EH (cell line): ENCODE measurements at places on chromosomes 1 and 21.

GRCh38 chr1:235326719-235327558, 1.0 kb downstream of the ARID4B start:
- DNase-seq, result peak; percentile 52

- DNase-seq, result no peak
Observed at GRCh38 chr1:75292013-75292412, 157.8 kb downstream of the LHX8 start.

GRCh38 chr1:87004857-87005256, 90.4 kb downstream of the HS2ST1 start:
- DNase-seq, result no peak

GRCh38 chr1:205301842-205302588, 19.5 kb downstream of the NUAK2 start:
- DNase-seq, result peak; percentile 75

DNA sequence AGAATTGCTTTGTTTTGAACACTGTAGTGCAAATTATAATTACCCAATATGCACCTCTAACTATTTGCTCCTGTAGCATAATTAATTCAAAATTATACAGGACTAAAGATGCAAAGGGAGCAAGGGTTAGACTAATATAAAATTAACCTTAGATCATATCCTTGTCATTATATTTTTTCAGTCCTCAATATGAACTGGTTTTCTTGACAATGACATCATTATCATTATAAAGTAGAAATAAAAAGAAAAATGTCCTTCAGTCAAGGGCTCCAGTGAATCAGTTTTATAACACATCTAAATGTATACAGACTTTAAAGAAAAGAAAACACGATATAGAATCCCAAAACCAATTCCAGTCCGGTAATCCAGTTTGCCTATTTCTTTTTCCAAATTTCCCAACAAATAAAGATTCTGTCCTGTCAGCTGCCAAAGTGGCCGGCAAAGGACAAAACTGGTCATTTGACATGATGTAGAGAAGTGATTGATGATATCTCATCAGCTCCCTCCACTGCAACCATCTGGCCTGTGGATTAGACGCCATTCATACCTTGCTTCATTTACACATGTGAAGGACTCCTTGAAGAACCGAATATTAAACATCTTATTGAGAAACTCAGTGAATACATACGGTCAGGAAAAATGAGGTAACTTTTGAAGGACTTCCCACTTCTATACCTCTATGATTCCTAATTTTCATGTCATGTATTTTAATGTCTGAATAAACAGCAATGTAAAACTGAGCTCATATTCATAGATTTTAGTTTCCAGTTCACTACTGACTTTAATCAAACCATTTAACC, 15.5 kb downstream of the DPYD start:
- no peak for DNase-seq

DNA sequence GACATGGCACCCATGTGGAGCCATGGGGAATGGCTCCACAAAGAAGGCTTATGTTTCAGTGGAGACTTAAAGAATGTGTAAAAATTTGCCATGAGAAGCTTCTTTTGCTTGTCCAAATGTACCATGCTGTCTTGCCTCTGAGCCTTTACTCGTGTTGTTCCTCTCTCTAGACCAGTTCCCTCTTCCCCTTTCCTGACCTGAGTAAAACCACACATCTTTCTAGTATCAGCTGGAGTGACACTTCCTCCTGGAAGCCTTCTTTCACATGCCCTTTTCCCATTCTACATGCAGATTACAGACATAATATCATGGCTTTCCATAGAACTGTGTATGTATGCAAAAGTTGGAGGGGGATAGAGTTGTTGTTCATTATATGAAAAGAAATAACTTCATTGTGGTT, 13.6 kb upstream of the GPX7 start:
- no peak for DNase-seq

DNA sequence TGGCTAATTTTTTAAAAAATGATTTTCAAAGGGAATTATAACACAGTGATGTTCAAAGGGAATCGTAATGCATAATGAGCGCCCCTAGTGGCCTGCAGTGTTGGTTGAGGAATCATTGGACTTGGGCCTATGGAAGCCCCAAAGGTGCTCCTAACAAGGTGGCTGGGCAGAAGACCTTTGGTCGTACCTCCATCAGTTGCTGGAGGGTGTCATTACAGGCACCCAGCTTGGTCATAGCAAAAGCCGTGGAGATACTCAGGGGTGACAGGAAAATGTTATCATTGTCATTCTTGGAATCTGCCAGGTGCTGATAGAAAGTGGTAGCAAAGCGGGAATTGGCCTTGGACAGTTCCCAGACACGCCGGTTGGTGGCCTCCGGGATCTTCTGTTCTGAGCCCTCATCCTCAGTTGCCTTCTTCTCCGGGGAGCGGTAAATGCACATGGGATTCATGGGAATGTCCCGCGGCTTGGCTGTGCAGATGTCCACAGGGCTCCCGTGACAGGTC, 2.7 kb downstream of the SERPINC1 start:
- peak; percentile 9 for DNase-seq
